ENCODE measurements at places on chromosomes 3 and 15.

GRCh38 chr3:4804161-4805058, 174.8 kb upstream of the BHLHE40 start:
- no peak for DNase-seq

GRCh38 chr15:90419738-90420406, 31.8 kb downstream of the IQGAP1 start:
- DNase-seq, result no peak

DNA sequence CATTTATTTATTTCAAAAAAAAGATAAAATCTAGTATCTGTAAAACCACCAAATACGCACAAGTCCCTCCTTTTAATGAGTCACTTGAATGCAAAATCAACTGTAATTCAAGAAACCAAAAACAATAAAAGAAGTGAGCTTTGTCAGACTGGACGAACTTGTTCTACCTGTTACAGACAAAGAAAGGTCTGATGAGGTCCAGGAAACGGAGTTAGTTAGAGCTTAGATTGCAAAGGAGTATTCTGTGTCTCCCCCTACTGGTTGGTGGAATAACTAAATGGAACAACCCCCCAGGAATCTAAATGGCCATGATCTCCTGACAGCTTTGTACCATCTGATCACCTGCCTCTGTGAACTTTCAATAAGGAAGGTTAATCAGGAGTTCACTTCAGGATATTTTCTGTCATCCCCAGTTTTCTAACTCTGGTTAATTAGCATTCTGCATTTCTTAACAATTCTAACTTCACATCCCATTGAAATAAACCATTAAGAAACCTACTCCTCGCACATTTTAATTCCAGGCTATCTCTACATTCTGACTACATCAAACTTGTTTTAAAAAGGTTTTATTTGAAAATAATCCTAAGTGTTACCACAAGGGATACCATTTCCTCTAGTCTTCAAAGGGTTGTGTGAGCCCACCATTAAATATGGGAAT, 333.0 kb upstream of the SATB1 start:
- DNase-seq, result peak; percentile 62

- no peak for DNase-seq
These were observed 134.0 kb upstream of the TBL1XR1 start for GRCh38 chr3:177331203-177331835.

GRCh38 chr3:43627360-43627759, 5.5 kb upstream of the ANO10 start:
- no peak for DNase-seq

DNA sequence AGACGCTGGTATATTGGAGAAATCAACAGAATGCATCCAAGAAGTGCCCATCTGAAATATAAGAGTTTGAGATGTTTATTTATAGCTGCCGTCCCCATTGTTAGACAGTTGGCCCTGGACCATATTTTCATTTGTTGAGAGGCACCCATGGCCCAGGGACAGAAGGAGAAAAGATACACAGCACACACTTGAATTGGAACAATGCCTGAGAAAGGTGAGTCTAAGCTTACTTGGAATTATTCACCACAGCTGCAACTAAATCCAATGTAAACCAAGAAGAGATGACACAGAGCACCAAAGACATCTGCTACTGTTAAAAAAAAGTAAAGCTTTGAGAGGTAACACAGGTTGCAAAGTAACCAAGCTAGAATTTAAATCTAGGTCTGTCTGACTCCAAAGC, 525.5 kb upstream of the NAALADL2 start:
- no peak for DNase-seq

DNA sequence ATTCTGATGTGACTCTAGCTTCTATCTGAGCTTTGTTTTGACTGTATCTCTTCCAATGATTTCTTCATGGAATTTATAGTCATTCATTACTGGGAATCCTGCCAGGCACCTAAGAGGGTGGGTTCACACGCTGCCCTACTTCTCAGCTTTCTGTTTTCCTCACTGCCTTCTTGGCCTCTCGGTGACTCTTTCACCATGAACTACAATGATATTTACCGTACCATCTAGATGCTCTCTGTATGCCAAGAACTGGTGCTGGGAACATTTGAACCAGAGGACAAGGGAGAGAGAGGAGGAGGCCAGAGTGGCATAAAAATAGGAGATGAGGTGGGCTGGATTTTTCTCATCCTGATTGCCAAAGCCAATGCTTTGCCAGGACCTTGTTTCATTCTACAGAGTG, 280.0 kb upstream of the P2RY1 start:
- DNase-seq, result no peak

DNA sequence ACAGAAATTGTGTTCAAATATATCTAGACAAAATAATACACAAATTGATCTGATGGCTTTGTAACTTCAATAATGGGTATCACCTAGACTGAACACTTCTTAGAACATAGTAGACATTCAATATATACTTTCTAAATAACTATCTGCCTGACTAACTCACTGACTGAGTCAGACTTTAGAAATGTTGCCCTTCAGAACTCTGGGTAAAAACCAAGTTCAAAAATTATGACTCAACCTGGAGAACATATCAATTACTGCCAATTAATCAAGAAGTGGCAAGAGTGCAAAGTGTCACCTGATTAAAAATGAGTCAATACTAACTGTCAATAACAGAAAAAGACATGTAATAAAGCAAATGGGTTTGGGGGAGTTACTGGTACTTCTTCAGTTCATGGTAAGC, 144.6 kb upstream of the TMCO5A start:
- DNase-seq, result no peak

- DNase-seq, result no peak
These were observed 55.7 kb downstream of the GALK2 start for GRCh38 chr15:49225572-49226281.

- DNase-seq, result no peak
These were observed 944 bp upstream of the EIF4E3 start for GRCh38 chr3:71726146-71726545.

DNA sequence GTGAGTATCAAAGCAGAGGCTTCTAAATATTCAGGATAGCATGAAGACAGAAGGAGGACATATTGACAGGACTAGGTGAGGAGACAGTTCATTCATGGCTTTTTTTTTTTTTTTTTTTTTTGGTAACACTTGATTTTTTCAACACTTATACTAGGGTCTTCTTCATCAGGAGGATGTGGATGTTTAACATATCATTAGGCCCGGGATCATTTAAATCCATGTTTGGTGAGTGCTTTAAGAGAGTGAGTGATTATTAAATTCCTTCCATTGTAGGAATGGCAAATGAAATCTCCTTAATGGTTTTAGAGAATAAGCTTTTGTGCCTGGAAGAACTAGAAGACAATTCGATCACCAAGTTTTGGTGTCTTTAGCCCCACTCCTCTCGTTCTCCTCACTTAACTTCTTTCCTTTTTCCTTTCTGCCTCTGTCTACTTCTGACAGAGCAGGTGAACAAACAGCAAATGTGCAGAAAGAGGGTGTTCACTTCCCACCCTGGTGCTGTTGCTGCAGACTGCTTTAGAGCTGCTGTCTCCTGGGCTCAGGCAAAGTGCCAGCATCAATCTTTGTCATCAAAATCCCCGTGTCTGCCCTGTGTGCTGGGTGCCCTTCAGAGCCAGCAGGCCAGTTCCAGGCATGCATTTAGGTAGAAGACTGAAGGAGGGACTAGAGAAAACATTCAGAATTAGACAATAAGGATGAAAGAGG, 35.6 kb upstream of the RAB11A start:
- peak; percentile 28 for DNase-seq

DNA sequence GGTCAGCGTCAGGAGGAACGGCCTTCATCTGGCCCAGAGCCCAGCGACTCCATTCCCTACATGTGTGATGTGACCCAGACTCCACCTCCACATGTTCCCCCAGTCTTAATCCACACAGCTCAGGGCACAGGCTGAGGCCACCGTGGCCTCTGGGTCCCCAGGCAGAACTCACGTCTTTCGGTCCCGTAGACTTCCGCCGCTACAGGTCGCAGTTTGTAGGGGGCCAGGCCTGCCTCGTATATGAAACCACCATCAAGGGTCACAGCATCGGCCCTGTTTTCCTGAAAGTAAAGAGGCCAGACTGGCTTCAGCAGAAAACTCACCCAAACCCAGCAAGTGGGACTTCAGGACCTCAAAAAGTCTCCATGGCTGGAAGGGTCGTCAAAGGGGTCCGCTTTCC, 8.6 kb downstream of the LTF start:
- no peak for DNase-seq

GRCh38 chr15:42843699-42844098, 76.9 kb downstream of the TTBK2 start:
- DNase-seq, result no peak

- DNase-seq, result no peak
These were observed 834.6 kb upstream of the CFAP20DC start for GRCh38 chr3:59884409-59884808.

Data from mucosa of gallbladder (tissue), 1 donor.